ENCODE measurements at places on chromosomes 1 and 21.

DNA sequence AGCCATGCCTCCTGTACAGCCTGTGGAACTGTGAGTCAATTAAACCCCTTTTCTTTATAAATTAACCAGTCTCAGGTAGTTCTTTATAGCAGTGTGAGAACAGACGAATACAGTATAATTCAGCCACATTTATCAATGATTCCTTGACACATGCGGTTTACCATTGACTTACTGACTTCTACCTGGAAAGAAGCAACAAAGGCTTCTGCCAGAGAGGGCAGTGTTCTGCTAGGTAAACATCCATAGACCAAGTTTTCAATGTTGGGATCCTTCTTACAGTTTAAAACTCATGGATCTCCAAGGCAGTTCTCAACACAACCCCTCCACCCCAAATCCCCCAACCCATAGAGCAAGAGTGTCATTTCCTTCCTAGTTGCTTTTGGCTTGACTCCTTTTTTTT lies 150.6 kb downstream of the ZNF648 start:
- DNase-seq: no peak

DNA sequence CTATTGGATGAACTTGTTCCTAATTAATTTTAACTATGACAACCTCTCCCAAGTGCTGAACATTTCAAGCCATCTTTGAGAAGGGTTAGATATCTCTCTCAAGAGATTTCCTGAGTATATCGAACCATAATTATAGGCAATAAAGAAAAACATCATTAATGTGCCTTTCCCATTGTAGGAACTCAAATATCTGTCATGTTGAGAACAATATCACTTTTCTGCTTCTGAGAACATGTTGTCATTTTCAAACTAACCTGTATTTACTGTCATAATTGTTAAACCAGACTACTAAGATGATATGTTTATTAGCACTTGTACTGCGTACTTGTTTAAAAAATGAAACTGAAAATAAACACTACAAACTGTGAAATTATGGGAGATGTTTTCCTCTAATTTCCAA lies 4.3 kb downstream of the EPS15 start:
- no peak for DNase-seq

DNA sequence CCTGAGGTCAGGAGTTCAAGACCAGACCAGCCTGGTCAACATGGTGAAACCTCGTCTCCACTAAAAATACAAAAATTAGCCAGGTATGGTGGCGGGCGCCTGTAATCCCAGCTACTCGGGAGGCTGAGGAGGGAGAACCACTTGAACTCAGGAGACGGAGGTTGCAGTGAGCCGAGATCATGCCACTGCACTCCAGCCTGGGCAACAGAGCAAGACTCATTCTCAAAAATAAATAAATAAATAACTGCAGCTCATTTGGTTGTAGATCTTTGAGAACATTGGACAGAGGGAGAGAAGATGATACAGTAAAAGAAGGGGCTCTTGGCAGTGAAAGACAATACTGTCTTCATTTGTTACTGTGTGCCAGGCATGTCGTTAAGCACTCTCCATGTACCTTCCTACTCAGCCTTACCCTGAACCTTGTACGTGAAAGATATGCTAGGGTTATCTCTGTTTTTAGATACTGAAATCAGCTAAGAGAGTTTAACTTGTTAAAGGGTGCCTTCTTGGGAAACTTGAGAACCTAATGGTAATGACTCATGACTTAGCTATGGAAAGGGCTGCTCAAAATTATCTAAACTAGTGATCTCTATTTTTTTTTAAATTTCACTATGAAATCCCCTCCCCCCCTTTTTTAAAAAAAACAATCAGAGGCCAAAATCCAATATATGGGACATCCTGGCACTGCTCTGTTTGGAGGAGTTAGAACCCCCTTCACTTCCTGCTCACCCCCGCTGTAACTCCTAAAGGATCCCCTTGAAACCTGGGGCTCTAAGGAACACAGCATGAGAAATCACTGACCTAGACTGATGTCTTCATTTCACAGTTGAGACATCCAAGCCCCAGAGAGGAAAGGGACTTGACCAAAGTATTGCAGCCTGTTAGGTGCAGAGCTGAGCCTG lies 6.8 kb upstream of the KPNA6 start:
- no peak for DNase-seq

DNA sequence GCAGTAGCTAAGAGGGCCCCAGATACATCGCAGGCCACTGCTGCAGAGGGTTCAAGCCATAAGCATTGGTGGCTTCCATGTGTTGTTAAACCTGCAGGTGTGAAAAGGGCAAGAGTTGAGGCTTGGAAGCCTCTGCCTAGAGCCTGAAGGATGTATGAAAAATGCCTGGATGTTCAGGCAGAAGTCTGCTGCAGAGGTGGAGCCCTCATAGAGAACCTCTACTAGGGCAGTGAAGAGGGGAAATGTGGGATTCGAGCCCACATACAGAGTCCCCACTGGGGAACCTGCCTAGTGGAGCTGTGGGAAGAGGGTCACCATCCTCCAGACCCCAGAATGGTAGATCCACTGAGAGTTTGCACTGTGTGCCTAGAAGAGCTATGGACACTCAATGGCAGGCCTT lies 30.6 kb upstream of the ADGRL4 start:
- no peak for DNase-seq

GRCh38 chr1:109882288-109883245 lies 28.1 kb upstream of the CSF1 start:
- no peak for DNase-seq
